Neural progenitor cell (in vitro differentiated cells): ENCODE measurements at places on chromosomes 4 and X. TPM values are rescaled to one million over a fixed set of nuclear protein-coding genes. Genes with fewer than 3 reads are reported as not detected.

Gene PABPC1L2A
- total RNA-seq = 0.77 TPM in 1 of 2 replicates, not detected in the other

DNA sequence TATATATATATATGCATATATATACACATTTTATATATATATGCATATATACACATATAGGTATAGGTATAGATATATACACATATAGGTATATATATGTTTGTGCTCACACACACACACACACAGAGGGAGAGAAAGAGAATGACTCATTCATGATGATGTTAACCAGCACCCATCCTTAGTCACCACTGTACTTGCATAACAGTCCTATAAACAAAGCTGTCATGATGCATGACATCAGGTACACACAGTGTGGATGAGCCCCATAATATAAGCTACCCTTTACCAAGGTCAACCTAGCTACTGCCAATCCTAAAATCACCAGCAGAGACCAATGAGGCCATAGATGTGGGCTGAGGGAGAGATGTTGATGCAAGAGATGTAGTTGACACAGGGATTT, 1408.0 kb downstream of the RAPGEF2 start:
- no peaks in the 10 kb centered on the region for H3K4me1 ChIP-seq
- H3K27ac ChIP-seq = no peak overlapping the region
- no peak overlapping the region for H3K4me3 ChIP-seq
- DNase-seq = no peak
- H3K36me3 ChIP-seq = no peaks in the 10 kb centered on the region

DNA sequence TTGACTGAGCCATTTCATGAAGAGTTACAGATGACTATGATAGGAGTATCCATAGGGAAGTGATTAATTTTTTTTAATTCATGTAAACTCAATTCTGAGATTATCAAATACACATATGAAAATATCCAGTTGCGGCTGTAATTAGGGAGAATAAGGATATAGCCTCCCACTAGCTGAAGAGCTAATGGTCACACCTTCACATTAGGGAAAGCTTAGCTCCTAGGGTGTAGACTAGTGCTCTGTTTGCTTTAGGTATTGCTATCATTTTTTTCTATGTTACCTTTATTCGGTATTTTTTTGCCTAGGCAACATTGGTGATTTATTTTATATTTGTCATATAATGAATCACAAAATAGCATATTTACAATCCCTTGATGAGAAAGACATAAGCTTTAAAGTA, 39.6 kb upstream of the EPGN start:
- no peaks in the 10 kb centered on the region for H3K27me3 ChIP-seq

Gene MAB21L2
- 38.3 and 42.1 TPM in 2 replicates for total RNA-seq

DNA sequence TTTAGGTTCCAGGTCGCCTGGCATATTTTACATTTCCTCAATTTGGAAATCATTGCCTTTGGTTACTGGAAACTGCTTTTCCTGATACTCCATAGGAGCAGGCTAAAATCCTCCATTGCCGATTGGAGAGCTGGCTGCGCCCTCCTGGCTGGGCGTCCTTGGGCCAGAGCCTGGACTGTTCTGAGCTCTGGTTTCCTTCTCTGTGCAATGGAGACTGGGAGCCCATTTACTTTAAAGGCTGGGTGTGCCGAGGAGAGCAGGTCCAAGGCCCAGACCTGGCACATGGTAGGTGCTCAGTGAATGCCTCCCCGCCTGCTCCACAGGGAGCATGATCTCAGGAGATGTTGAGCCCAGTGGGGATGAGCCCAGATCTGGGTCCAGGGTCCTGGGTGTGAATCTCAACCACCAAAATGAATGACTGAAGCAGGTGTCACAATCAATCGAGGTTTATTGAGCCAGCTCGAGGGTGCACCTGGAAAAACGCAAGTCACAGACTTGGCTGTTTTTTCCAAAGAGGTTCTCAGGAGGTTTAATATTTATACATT, 50.0 kb downstream of the EVC start:
- no peaks in the 10 kb centered on the region for H3K4me1 ChIP-seq
- no peak for DNase-seq
- H3K27ac ChIP-seq = no peak overlapping the region
- H3K36me3 ChIP-seq = no peaks in the 10 kb centered on the region
- no peaks in the 10 kb centered on the region for H3K27me3 ChIP-seq

GRCh38 chr4:185272245-185272644, 62.8 kb downstream of the SNX25 start:
- no peak overlapping the region for H3K4me3 ChIP-seq
- H3K27ac ChIP-seq = no peak overlapping the region
- H3K4me1 ChIP-seq = no peaks in the 10 kb centered on the region
- no peaks in the 10 kb centered on the region for H3K36me3 ChIP-seq
- DNase-seq = no peak

Gene MAGEA9B
- not detected in 2 replicates for total RNA-seq

DNA sequence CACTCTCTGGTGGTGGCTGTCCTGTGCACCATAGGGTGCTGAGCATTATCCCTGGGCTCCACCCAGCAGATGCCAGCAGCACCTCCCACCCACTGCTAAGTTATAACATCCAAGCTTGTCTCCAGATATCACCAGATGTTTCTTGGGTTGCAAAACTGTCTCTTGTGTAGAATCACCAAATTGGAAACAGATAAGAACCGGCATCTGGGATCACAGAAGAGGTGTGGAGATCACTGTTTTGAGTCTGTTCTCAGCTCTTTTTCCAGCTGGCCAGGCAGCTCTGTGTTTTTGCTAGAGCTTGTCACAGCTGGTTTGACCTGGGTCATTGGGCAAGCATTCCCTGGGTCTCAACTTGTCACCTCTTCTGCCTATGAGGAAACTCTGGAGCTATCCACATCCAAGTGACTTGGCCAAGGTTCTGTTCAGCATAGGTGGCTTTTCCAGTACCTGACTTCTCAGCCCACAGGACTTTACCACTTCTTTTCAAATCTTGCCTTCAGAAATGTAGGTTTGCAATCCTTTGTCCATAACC, 15.3 kb upstream of the PUDP start:
- DNase-seq = no peak
- H3K27ac ChIP-seq = no peak overlapping the region
- no peaks in the 10 kb centered on the region for H3K36me3 ChIP-seq
- peaks cover 7% of the 10 kb centered on the region for H3K4me1 ChIP-seq
- no peaks in the 10 kb centered on the region for H3K27me3 ChIP-seq

GRCh38 chr4:184544788-184545409, 70.5 kb upstream of the IRF2 start:
- no peak for DNase-seq
- no peaks in the 10 kb centered on the region for H3K4me1 ChIP-seq
- no peaks in the 10 kb centered on the region for H3K36me3 ChIP-seq
- no peaks in the 10 kb centered on the region for H3K27me3 ChIP-seq

GRCh38 chr4:2786152-2786671, 6.7 kb upstream of the SH3BP2 start:
- no peak overlapping the region for H3K4me3 ChIP-seq
- DNase-seq = no peak
- H3K36me3 ChIP-seq = no peaks in the 10 kb centered on the region

Gene XAGE1A
- not detected in 2 replicates for total RNA-seq

Gene SRP72
- 90.8 and 114 TPM in 2 replicates for total RNA-seq

DNA sequence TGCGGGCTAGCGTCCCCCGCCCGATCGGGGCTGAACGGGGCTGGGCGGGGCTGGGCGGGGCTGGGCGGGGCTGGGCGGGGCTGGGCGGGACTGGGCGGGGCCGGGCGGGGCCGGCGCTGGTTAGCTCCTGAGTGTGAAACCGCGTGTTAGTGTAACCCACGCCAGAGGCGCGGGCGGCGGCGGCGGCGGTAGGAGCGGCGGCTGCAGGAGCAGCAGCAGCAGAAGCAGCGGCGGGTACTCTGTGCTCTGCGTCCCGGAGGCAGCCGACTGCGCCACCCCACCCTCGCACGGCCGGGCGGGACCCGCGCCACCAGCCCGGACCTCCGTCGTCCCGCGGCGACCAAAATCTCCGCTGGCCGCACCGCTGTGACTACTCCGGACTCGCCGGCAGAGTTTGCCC, 128.1 kb downstream of the LAS1L start:
- DNase-seq = peak; percentile 2
- no peak overlapping the region for H3K4me3 ChIP-seq
- no peak overlapping the region for H3K27ac ChIP-seq
- H3K4me1 ChIP-seq = no peaks in the 10 kb centered on the region
